ENCODE measurements at places on chromosomes 2 and 18.

GRCh38 chr2:239528883-239529282 lies 128.1 kb upstream of the HDAC4 start:
- no peak for DNase-seq
- H3K4me3 ChIP-seq = no peak overlapping the region
- H3K27ac ChIP-seq = no peak overlapping the region
- peaks cover 5% of the 10 kb centered on the region for H3K4me1 ChIP-seq

- H3K4me1 ChIP-seq = no peaks in the 10 kb centered on the region
- no peaks in the 10 kb centered on the region for H3K36me3 ChIP-seq
- DNase-seq = no peak
- H3K27me3 ChIP-seq = no peaks in the 10 kb centered on the region
Measured at GRCh38 chr2:14072338-14072737, 560.2 kb upstream of the LRATD1 start.

DNA sequence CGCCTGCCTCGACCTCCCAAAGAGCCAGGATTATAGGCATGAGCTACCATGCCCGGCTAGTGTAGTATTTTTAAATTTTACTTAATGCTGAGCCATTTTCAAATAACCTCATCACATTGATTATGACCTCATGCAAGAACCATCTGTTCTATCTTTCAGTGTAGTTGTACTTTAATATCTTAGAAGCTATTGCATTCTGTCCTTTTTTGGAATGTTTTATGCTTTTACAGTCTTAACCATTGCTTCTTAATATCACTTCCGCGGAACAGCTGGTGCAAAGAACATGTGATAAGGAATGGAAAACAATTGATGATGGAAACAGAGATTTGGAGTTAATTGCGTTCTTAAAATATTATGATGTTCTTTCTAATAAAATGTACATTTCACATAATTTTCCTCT lies 2.7 kb downstream of the GEN1 start:
- no peak overlapping the region for H3K4me3 ChIP-seq
- DNase-seq = no peak
- H3K27ac ChIP-seq = no peak overlapping the region
- H3K4me1 ChIP-seq = peaks cover 58% of the 10 kb centered on the region
- H3K36me3 ChIP-seq = no peaks in the 10 kb centered on the region
- H3K27me3 ChIP-seq = no peaks in the 10 kb centered on the region

- H3K27me3 ChIP-seq = no peaks in the 10 kb centered on the region
- peaks cover 23% of the 10 kb centered on the region for H3K4me1 ChIP-seq
- no peak overlapping the region for H3K4me3 ChIP-seq
- H3K27ac ChIP-seq = no peak overlapping the region
- no peaks in the 10 kb centered on the region for H3K36me3 ChIP-seq
Measured at GRCh38 chr2:235855011-235855410, 313.2 kb downstream of the GBX2 start.

GRCh38 chr2:43018179-43019024 lies 208.0 kb downstream of the ZFP36L2 start:
- DNase-seq = peak; percentile 87
- no peaks in the 10 kb centered on the region for H3K27me3 ChIP-seq
- peak overlapping the region; percentile 85 for H3K27ac ChIP-seq
- H3K4me1 ChIP-seq = peaks cover 22% of the 10 kb centered on the region
- no peaks in the 10 kb centered on the region for H3K36me3 ChIP-seq
